ENCODE measurements at places on chromosomes 1 and 21.
A peak's percentile ranks its signal among the peaks of the same experiment; 100 is the strongest.

DNA sequence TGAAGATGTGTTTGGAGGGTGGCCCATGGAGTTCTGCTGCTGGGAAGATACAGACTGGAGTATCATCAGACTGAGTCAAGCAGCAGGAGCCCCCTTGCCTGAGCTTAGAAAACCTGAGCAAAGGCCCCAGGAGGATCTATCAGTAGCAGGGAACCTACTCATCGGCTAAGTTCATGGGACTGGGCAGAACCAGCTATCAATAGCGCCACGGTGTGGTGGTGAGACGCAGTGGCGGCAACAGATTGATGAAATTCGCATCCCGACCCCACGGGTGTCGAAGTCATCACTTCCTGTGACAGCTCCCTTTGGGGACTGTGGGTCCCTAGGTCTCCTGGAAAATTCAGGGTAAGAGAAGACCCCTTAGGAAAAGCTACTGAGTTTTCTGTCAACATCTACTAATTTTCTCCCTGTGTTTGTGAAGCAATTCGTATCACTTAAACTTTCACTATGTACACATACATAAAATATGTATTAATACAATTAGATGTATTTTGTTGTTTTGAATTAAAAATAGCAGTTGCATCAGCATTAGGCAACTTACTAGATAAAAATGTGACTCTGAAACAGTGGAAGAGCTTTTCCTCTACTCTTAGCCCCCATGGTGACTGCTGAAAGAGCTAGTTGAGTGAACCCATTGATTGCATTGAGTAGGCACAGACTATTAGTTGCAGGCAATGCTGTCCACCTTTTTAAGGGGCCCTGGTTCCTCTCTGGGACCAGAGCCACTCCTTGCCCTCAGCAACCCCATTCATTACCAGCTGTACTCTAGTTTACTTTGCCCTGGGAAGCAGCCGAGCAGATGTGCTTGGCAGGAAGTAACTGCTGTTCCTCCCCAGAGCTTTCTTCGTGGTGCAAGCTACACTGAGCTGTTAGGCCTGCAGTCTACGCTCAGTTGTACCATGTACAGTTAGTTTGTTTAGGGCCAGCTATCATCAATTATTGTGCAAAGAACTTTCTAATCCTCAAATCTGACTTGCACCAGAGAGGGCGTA is 7.3 kb upstream of the CACNA1S start:
- peak; percentile 54 for DNase-seq

DNA sequence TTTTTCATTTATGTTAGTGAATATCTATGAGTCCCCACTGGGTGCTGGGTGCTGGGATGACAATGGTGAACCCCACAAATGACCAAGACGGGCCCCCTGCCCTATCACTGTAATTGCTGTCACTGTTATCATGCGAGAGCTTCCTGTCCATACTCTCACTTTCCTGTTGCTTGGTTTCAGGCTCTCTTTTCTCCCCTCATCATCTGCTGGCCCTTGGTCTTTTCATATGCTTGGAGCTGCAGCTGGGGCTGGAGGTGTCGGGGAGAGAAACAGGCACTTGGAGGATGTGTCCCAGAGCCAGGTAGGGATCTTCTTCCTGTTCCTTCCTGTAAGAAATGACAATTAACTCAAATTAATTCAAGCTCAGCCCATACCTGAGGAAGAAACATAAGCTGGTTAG is 348.0 kb downstream of the PTPRU start:
- DNase-seq, result no peak

DNA sequence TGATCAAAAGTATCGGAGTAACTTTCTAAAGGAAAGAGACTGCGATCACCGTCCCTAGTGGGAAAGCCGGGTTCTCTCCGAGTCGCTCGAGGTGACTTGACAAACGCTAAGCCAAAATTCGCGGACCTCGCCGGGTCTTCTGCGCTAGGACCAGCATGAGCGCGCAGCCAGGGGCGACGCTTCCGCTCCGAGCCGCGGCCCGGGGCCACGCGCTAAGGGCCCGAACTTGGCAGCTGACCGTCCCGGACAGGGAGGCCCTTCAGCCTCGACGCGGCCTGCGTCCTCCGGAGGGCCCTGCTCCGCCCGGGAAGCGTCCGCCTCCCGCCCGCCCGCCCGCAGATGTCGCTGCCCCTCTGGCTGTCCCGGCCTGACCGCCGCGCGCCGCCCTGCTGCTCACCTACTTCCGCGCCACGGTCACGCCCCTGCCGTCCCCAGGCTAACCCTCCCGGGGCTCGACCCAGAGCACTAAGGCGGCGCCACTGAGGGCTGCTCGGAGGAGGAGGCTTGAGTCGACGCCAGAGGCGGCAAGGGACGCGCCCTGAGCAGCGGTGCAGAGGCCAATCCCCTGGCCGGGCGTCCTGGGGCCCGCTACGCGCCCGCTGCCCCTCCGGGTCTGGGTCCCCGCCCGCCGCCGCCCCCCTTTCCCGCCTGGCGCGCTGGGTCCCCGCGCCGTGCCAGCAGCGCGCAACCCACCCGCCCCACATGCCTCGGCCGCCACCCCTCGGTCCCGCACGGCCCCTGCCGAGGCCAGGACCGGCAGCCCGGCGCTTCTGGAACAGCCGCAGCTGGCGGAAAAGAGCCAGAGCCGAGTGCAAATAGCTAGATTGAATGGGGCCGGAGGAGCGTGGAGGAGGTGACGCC is 896 bp upstream of the DUSP10 start:
- peak; percentile 91 for DNase-seq

DNA sequence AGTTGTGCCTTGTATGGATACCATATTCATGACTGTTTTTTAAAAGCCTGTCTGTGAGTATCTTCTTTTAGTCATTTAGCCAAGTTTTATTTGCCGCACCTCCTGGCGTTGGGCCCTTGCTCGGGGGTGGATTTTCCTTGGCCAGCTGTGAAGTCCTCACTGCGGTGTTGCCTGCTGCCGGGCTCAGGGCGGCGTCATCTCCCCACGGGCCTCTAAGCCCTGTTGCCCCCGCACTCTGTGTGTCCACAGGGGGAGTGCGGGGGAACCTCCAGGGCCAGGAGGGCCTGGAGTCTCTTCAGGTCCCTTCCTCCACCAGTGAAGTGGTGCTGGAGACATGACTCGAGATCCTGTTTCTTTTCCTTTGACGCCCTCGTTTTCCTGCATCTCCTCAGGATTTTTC is 65.8 kb upstream of the DIP2A start:
- no peak for DNase-seq

- peak; percentile 0 for DNase-seq
These were observed 18.3 kb upstream of the RNU1-4 start for GRCh38 chr1:16721871-16722641.

- peak; percentile 68 for DNase-seq
These were observed 581 bp downstream of the ETV3 start for GRCh38 chr1:157137408-157138219.

GRCh38 chr21:36909901-36910561 is 56.4 kb downstream of the HLCS start:
- DNase-seq, result peak; percentile 82

GRCh38 chr1:232923739-232924386 is 26.5 kb upstream of the NTPCR start:
- DNase-seq, result no peak
